ENCODE measurements at places on chromosomes 1 and 21.

- no peak for DNase-seq
Measured at GRCh38 chr1:145777357-145778145, 46.3 kb downstream of the RNF115 start.

DNA sequence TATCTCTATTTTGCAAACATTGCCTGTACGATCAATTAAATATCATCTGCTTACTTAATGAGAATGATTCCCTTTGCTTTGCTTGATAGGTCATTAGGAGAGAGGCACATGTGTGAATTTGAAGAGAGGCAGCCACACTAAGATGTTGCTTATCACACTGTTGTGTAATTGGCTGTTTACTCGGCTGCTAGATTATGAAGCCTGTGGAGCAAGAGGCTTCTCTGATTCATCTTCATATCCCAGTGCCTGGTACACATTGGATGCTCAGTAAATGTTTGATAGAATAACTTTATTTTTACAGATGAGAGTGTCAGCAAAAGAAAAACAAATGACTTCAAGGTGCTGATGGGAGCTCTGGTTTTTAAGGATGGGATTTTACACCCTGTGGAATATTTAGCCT, 156.2 kb upstream of the C8B start:
- DNase-seq, result no peak

GRCh38 chr1:34549199-34549598, 205.6 kb upstream of the GJB5 start:
- DNase-seq, result no peak

DNA sequence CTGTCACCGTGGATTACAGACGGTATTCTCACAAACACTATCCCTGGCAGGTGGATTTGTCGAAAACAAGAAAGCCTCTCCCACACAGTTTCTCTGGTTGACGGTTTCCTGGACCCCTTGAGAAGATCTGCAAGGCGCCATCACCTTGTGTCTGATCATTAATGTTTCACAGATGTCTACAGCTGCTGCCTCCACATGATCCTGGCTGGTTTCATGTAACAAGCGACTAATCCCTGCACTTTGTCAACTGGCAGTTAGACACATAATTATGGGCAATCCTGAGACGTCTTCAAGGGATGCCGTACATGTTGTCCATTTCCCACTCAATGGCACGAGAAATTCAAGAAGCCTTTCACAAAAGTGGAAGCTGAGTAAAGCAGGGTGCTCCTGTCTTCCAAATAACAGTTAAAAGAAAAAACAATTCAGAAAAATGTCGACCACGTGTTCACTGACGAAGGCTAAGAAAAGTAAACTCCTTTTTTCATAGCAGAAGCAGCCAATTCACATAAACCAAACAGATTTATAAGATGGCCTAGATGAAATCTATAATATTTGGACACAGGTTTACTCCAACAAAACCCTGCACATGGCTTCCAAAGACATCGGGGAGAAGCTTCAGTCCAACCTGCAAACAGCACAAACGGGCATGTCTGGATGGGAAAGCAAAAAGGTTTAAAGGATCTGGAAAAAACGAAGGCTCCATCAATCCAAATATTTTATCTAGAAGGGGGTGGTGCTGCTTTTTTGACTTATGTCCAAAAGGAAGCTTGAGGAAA, 52.2 kb downstream of the CAPZB start:
- no peak for DNase-seq

DNA sequence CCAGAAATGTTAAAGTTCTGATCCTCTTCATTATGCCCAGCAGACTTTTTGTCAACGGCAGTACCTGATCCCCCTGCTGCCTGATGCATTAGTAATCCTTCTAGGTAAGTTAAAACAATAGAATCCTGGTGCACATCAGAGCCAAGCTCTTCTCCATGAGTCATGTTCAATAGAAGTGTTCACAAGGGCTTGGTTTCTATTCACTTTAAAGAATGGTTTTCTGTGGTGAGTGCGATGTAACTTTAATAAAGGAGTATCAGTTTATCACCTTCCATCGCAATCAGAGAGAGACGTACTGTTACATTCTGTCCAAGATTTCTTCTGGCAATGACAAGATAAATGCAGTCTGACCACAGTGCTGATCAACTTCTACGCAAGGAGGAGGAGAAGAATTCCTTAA, 96.8 kb downstream of the NRIP1 start:
- DNase-seq, result no peak

Measured in NCI-H510A (cell line).